Hematopoietic multipotent progenitor cell treated with erythropoietin and hydrocortisone succinate and interleukin-3 and kit ligand, for 17 days (in vitro differentiated cells): ENCODE measurements at places on chromosomes 1 and 21.
A peak's percentile ranks its signal among the peaks of the same experiment; 100 is the strongest.

DNA sequence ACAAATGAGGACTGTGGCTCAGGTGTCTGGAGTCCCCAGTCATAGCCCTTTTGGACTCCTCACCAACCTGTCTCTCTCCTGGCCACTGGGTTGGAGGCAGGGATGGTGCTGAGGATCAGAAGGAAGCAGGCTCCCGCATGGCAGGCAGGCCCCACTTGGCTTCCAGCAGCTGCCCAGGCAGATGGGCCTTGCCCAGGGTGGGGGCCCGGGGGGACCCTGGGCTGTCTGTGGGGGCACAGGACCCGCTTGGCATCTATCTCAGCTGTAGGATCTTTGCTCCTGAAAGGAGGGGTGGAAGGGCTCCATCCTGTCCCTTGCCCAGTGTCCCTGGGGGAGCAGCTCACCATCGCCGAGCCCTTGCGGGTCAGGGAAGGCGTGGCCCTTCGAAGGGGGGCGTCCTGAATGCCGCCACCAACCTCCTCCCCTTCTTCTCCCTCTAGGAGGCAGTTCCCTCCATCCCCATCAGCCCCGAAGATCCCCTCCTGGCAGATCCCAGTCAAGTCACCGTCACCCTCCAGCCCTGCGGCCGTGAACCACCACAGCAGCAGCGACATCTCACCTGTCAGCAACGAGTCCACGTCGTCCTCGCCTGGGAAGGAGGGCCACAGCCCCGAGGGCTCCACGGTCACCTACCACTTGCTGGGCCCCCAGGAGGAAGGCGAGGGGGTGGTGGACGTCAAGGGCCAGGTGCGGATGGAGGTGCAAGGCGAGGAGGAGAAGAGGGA lies 154.5 kb downstream of the PEX14 start:
- DNase-seq = no peak

GRCh38 chr1:158163000-158163947 lies 17.4 kb upstream of the CD1D start:
- no peak for DNase-seq

- no peak for DNase-seq
These were observed 67.9 kb downstream of the LRRC8D start for GRCh38 chr1:89888480-89889322.

DNA sequence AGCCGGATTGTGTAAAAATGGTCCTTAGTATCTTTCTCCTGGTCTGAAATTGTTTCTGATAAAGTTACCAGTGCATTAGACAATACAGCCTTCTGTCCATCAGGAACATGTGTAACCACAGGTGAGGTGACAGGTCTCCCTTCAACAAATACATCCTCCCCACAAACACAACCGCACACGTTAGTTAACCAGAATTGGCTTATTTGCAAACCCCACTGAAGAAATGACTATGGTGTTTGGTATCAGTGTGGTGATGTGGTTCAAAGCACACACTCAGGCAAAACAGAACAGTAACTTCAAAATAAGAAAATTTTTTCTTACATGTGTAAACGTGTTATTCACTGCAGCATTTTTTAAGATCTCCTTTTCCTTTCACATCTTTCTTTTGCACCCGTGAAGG lies 517.2 kb upstream of the NR5A2 start:
- no peak for DNase-seq

- peak; percentile 89 for DNase-seq
These were observed 360 bp upstream of the PRDX6 start for GRCh38 chr1:173476665-173477285.

- no peak for DNase-seq
These were observed 232.9 kb upstream of the B3GALT2 start for GRCh38 chr1:193419295-193419694.

GRCh38 chr1:81183553-81183952 lies 617.2 kb upstream of the ADGRL2 start:
- DNase-seq = no peak

DNA sequence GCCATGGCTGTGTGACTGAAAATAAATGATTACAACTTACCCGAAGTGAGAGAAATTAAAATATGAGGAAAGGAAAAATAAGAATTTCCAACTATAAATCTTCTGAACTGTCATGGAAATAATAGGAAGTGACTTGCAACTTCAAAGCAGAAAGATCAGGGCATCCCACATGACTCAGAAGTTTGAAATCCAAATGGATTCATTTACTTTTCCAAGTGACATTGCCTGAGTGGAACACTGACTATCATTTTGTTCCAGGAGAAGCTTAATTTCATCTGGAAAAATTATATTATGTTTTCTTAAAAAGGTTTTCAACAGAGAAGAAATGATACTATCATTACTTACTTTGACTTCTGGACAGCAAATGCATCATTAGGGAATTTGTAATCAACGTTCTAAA lies 110.8 kb downstream of the GREM2 start:
- DNase-seq = no peak

GRCh38 chr1:218080863-218081262 lies 204.2 kb upstream of the RRP15 start:
- no peak for DNase-seq

DNA sequence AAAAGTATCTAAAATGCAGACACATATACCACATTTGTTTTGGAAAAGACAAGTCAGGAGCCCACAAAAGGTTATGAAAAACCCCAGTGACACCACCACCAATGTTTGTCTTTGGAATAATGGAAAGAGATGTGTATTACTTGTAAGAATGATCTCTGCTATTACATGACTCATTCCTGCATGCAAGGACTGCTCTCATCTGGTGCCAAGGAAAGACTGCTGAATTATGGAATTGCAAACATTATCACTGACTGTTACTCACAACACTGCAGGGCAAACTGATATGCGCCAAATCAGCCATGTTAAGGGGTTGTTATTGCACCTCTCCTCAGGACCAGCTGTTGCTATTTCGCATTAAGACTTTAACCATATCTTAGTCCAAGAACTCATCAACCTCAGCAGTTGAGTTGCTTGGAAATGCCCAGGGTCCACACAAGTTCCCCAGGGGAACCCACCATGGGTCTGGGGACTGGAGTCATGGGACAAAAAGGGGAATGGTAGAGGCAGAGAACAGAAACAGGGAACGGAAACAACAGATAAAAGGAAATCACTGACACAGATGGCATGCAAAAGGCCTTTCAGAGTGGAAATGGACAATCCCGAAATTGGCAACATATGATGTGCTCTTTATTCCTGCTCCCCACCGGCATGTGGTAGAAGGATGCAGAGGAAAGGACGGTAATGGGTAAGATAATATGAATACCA lies 34.4 kb downstream of the CAPZB start:
- no peak for DNase-seq

DNA sequence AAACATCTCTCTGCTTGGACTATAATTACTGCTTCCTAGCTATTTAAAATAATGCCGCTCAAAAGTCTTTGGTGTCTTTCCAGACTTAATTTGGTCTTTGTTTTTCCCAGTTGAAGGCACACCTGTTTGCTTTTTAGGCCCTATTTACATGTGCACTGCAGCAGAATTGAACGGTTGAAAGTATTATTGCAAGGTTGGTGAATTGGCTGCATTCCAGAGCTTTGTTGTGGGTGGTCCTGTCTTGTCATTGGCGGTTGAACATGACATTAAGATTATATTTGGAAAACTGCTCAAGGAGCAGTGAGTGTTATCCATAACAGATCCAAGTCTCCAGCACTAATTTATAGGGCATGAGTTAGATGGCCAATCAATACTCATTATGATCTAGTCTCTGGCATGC lies 656.3 kb downstream of the PTPRC start:
- DNase-seq = no peak
